ENCODE measurements at places on chromosomes 3 and 15. TPM values are rescaled to one million over a fixed set of nuclear protein-coding genes. Genes with fewer than 3 reads are reported as not detected.
A peak's percentile ranks its signal among the peaks of the same experiment; 100 is the strongest.

DNA sequence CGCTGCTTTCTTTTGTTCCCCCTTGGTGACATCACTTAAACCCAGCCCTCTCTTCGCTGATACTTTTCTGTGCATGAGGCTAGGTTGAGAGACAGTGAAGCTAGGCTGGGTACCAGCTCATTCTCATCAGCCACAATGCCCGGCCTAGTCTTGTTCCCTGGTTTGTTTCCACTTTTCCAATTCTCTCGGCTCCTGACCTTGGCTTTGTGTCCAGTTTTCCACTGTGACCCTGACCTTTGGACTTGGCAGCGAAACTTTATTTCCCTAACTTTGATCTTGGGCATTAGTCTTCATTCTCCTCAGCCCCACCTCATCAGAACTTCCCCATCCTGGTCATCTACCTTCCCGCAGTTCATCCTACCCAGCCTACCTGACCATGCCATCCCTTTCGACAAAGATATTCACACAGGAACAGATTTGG lies 908 bp upstream of the ADPGK start:
- H3K36me3 ChIP-seq = peaks cover 29% of the 10 kb centered on the region
- peak overlapping the region; percentile 98 for H3K4me3 ChIP-seq
- no peaks in the 10 kb centered on the region for H3K27me3 ChIP-seq

DNA sequence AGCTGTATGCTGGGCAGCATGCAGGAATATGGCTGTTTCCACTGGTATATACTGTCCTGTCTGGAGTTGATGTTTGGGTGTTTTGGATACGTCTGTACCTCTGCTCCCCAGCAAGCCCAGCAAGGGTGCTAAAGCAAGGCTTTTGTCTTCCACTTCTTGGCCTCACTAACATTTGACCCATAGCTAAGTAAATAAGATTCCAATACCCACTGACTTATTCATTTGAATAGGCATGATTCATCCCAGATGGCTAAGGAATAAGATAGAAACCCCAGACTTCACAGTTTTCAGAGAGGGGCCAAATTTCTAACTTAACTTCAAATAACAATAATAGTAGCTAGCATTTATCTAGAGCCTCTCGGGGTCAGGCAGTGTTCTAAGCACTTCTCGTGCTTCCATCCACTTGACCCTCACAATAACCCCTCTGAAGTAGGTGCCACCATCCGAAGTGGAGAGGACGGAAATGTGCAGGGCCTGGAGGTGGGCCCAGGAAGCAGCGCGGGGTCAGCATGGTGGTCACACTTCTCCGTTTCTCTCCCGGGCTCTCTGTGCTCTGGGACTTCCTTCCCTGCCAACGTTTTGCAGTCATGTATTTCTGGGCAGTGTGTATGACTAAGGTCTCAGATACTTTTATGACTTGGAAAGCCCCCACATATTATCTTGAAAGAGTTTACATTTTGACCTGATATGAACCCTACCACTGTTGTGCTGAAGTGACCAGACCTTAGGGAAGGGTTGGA lies 39.3 kb downstream of the LRRK1 start:
- no peaks in the 10 kb centered on the region for H3K36me3 ChIP-seq
- peaks cover 17% of the 10 kb centered on the region for H3K27me3 ChIP-seq
- no peak overlapping the region for H3K27ac ChIP-seq
- no peak for DNase-seq
- no peak overlapping the region for H3K4me3 ChIP-seq

Gene SLC28A1
- total RNA-seq = not detected

- no peak for DNase-seq
- H3K27ac ChIP-seq = no peak overlapping the region
- no peaks in the 10 kb centered on the region for H3K36me3 ChIP-seq
- no peak overlapping the region for H3K4me3 ChIP-seq
- H3K27me3 ChIP-seq = peaks cover 22% of the 10 kb centered on the region
Measured at GRCh38 chr3:101123081-101123480, 129.9 kb upstream of the ABI3BP start.

GRCh38 chr3:186366206-186366605 lies 4.2 kb upstream of the DGKG start:
- peaks cover 3% of the 10 kb centered on the region for H3K4me1 ChIP-seq
- H3K4me3 ChIP-seq = no peak overlapping the region

Gene BTBD1
- 63.8 TPM for total RNA-seq

DNA sequence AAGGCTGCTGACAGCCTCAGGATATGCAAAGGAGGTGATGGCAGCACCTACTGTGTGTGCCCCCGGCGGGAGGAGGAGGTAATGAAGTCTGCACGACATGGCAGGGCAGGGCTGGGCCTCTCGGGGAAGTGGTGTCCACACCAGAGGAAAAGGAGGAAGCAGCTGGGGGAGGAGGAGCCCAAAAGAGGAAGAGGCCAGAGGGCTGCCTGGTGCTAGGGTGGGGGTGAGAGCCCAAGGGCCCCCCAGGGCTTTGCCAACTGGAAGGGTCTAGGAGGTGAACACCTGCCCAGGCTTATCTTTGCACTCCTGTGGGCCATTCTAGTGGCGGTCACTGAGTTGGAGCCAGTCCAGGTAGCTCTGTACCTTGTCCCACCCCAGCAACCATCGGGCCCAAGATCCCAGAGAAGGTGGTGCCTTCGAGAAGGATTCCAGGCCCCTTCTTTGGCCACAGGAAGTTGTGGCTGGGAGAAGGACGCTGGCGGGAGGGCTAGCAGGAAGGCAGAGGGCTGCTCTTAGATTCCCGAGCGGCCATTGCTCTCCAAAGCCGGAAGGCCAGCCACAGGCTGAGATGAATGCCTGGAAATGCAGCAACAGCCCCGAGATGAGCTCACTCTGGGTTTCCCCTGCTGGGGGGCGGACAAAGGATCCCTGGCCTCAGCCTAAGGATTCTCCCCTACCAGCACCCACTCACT lies 7.0 kb downstream of the GNAI2 start:
- peaks cover 80% of the 10 kb centered on the region for H3K4me1 ChIP-seq
- peak; percentile 68 for DNase-seq
- peak overlapping the region; percentile 95 for H3K27ac ChIP-seq
- no peaks in the 10 kb centered on the region for H3K27me3 ChIP-seq
- peak overlapping the region; percentile 57 for H3K4me3 ChIP-seq

Gene SLC49A4
- total RNA-seq = 1.9 TPM

- no peak overlapping the region for H3K27ac ChIP-seq
- no peaks in the 10 kb centered on the region for H3K4me1 ChIP-seq
- no peaks in the 10 kb centered on the region for H3K36me3 ChIP-seq
- DNase-seq = peak; percentile 59
- H3K4me3 ChIP-seq = no peak overlapping the region
Measured at GRCh38 chr3:52385157-52385556, 59.7 kb downstream of the SEMA3G start.

GRCh38 chr3:38986901-38987300 lies 64.8 kb downstream of the SCN11A start:
- H3K27me3 ChIP-seq = peaks cover 8% of the 10 kb centered on the region
- no peak overlapping the region for H3K4me3 ChIP-seq
- no peak for DNase-seq
- H3K27ac ChIP-seq = no peak overlapping the region
- no peaks in the 10 kb centered on the region for H3K4me1 ChIP-seq

Data from activated CD8-positive, alpha-beta T cell treated with anti-CD3 and anti-CD28 coated beads for 36 hours (primary cell).